Foreskin keratinocyte (primary cell): ENCODE measurements at places on chromosomes 7 and 10. TPM values are rescaled to one million over a fixed set of nuclear protein-coding genes. Genes with fewer than 3 reads are reported as not detected.

OR6V1 gene
- polyA plus RNA-seq: not detected in 2 replicates

CWF19L1 gene
- polyA plus RNA-seq: 19.2 and 22.7 TPM in 2 replicates

NUDCD3 gene
- 42.0 and 42.5 TPM in 2 replicates for polyA plus RNA-seq

GRCh38 chr10:4082861-4083260 is 297.9 kb upstream of the KLF6 start:
- no peak for DNase-seq

GRCh38 chr10:126955396-126955795 is 50.2 kb downstream of the DOCK1 start:
- DNase-seq: peak; percentile 28

- DNase-seq: no peak
Observed at GRCh38 chr10:32960022-32960421, 2.0 kb upstream of the ITGB1 start.
